ENCODE measurements at places on chromosomes 6 and 20.

GRCh38 chr6:105045526-105045925 is 88.6 kb downstream of the LIN28B start:
- DNase-seq, result no peak

GRCh38 chr20:24996449-24997377 is 4.2 kb upstream of the APMAP start:
- no peak for DNase-seq

DNA sequence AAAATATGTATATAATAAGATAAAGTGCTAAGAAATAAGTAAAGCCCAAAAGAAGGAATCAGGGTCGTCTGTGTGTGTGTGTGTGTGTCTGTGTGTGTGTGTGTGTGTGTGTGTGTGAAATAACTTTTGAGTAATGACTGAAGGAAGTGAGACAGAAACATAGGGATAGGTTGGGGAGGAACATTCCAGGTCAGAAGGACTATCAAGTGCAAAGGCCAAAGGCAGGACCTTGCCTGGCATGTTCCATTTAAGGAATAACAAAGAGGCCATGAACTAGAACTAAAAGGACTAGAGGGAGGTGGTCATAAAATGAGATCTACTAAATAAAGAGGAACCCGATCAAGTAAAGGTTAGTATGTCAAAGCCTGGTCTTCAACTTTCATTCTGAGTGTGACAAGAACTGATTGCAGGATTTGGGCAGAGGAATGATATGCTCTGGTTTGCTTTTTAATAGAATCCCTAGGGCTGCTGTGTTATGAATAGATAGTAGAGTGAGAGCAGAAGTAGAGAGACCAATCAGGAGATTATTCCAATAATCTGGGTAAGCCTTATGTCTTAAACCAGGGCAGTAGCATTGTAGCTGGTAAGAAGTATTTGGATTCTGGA is 6.9 kb downstream of the ENPP3 start:
- DNase-seq, result no peak

- no peak for DNase-seq
Observed at GRCh38 chr20:34302312-34302722, 838 bp downstream of the AHCY start.

- DNase-seq, result no peak
Observed at GRCh38 chr6:132391391-132392269, 9.6 kb downstream of the MOXD1 start.

- DNase-seq, result no peak
Observed at GRCh38 chr6:87661016-87661415, 41.0 kb downstream of the AKIRIN2 start.

GRCh38 chr6:166446146-166446545 is 63.4 kb upstream of the MPC1 start:
- DNase-seq, result no peak
